Right lobe of liver (tissue), 6 donors: ENCODE measurements at places on chromosomes 11 and 22.

DNA sequence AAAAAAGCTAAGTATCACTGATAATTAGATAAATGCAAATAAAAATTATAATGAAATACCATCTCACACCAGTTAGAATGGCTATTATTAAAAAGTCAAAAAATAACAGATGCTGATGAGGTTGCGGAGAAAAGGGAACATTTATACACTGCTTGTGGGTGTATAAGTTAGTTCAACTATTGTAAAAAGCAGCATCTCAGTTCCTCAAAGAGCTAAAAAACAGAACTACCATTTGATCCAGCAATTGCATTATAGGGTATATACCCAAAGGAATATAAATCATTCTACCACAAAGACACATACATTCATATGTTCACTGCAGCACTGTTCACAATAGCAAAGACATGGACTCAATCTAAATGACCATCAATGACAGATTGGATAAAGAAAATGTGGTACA lies 120.3 kb upstream of the ZBED5 start:
- H3K36me3 ChIP-seq: no peaks in the 10 kb centered on the region
- H3K4me1 ChIP-seq: no peaks in the 10 kb centered on the region
- no peak overlapping the region for H3K27ac ChIP-seq
- no peak overlapping the region for H3K4me3 ChIP-seq
- no peak for DNase-seq

DNA sequence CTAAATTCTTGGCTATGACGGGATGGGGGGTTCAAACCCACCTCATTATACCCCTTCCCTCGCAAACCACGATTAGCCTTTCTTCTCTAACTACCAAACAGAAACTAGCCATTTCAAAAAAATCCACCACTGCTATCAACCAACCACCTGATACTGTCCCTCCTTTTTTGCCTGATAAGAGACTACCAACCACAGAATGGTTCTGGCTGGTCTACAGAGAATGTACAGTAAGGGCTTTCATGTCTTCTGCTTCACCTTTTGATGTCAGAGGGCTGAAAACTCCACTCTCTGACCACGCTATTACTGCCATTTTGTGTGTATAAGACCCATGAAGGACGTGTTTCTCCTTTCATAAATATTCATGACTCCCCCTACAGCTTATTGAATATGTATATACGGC lies 19.1 kb downstream of the RIC3 start:
- no peaks in the 10 kb centered on the region for H3K36me3 ChIP-seq
- no peak overlapping the region for H3K4me3 ChIP-seq
- H3K4me1 ChIP-seq: no peaks in the 10 kb centered on the region
- no peak for DNase-seq
- H3K27me3 ChIP-seq: no peaks in the 10 kb centered on the region
- H3K27ac ChIP-seq: no peak overlapping the region

GRCh38 chr11:69215784-69216415 lies 60.2 kb downstream of the SMIM38 start:
- no peak overlapping the region for H3K4me3 ChIP-seq
- no peaks in the 10 kb centered on the region for H3K4me1 ChIP-seq
- H3K27ac ChIP-seq: no peak overlapping the region
- H3K27me3 ChIP-seq: no peaks in the 10 kb centered on the region
- no peaks in the 10 kb centered on the region for H3K36me3 ChIP-seq

- H3K4me3 ChIP-seq: no peak overlapping the region
- H3K27ac ChIP-seq: no peak overlapping the region
- H3K36me3 ChIP-seq: peaks cover 7% of the 10 kb centered on the region
- no peaks in the 10 kb centered on the region for H3K4me1 ChIP-seq
These were observed 26.0 kb downstream of the NEAT1 start for GRCh38 chr11:65448418-65449105.

- no peak overlapping the region for H3K4me3 ChIP-seq
- H3K27me3 ChIP-seq: no peaks in the 10 kb centered on the region
- no peaks in the 10 kb centered on the region for H3K4me1 ChIP-seq
- DNase-seq: no peak
- H3K27ac ChIP-seq: no peak overlapping the region
These were observed 147.1 kb downstream of the C11orf91 start for GRCh38 chr11:33553486-33553885.

GRCh38 chr11:73206801-73207200 lies 11.3 kb upstream of the P2RY2 start:
- H3K27ac ChIP-seq: no peak overlapping the region
- peaks cover 33% of the 10 kb centered on the region for H3K4me1 ChIP-seq
- no peaks in the 10 kb centered on the region for H3K27me3 ChIP-seq
